ENCODE measurements at places on chromosomes 4 and X. TPM values are rescaled to one million over a fixed set of nuclear protein-coding genes. Genes with fewer than 3 reads are reported as not detected.

CPLX1 gene
- total RNA-seq = 0.67 TPM

CDKN2AIP gene
- 14.0 TPM for total RNA-seq

SPIN2A gene
- total RNA-seq = 4.2 TPM

GJB1 gene
- not detected for total RNA-seq

UGT2B10 gene
- total RNA-seq = not detected

CENPVL3 gene
- total RNA-seq = 5.2 TPM

HMX1 gene
- total RNA-seq = 0.26 TPM

ARHGEF38 gene
- total RNA-seq = not detected

PPM1K gene
- 10.7 TPM for total RNA-seq

RHOXF2 gene
- total RNA-seq = not detected

TLR8 gene
- total RNA-seq = not detected

SMC1A gene
- 104 TPM for total RNA-seq

PABPC4L gene
- 4.2 TPM for total RNA-seq

ELF2 gene
- 45.6 TPM for total RNA-seq

SPANXN5 gene
- total RNA-seq = not detected

ZAR1 gene
- total RNA-seq = 0.78 TPM

GAR1 gene
- 37.5 TPM for total RNA-seq

RTL5 gene
- total RNA-seq = 1.9 TPM

CDS1 gene
- 13.9 TPM for total RNA-seq

EOLA1 gene
- 7.6 TPM for total RNA-seq
